ENCODE measurements at places on chromosomes 5 and 9.

DNA sequence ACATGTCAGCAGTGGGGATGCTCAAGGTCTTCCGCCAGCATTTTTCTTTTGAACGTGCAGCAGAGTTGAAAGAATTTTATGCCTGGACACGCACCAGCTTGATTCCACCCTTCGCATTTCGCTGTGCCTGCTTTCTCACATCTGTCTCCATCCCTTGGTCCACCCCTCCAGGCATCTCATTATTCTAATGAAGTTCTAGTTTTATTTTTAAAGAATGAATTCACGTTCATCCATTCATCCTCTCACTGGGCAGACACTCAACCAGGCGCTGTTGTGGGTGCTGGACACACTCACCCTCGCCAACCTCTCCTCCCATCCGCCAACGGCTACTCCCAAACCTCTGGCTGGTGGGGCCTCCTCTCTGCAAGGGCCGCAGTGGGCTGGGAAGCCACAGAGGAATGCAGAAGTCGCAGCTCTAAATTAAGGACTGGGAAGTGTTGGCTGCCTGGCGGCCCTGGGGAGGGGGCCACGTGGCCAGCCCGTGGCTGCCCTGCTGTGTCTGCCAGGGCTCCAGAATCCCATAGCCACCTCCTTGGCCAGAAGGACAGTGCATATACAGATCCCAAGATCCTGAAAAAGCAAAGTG is 6.7 kb downstream of the SUSD3 start:
- no peak for DNase-seq

- no peak for DNase-seq
These were observed 63.3 kb upstream of the ZFR start for GRCh38 chr5:32507738-32508434.

- DNase-seq, result no peak
These were observed 337.6 kb downstream of the FGF10 start for GRCh38 chr5:44051591-44051990.

DNA sequence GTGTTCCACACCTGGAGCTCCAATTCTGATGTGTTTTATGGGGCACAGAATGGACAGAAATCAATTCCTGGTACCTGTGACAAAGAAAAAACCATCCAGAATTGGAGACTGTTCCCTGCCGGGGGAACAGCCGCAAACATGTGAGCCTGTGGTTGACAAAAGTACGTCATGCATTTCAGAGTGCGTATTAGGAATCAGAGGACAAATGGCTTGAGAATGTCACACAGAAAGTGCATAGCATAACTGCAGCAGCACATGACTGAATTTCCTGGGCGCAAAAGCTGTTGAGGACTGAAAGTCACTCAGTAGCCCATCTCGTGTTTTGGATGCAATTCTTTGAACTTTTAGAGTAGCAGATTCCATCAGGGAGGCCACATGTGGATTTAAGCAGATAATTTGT is 85.1 kb downstream of the TRIO start:
- no peak for DNase-seq

DNA sequence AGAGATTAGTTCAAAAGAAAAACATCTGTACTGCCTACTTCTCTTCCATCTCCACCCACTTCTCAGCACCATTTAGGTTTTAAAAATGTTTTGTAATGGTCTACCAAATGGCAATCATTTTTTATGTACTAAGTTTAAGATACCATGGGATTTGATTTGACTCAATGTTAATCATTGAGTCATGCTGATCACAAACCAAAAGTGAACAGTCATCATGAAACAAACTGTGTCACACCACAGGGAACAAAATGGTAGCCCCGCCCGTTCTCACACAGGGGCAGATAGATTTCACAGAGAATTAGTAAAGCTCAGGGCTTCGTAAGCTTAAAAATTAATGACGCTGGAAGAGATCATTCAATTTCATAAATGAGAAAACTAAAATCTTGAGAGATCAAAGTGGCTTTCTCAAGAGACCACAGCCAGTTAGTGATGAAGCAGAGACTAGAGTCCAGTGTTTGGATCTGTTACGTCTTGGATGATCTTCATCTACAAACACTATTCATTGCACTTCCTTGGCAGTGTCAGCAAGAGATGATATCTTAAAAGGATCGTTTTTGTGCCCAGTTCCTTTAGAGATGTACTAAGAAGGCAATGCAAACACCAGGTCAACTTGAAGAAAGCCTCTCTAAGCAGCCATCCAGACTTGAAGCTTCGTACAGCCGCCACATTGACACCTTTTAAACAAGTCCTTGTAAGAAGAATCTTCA is 33.9 kb upstream of the TRIO start:
- DNase-seq, result peak; percentile 66

DNA sequence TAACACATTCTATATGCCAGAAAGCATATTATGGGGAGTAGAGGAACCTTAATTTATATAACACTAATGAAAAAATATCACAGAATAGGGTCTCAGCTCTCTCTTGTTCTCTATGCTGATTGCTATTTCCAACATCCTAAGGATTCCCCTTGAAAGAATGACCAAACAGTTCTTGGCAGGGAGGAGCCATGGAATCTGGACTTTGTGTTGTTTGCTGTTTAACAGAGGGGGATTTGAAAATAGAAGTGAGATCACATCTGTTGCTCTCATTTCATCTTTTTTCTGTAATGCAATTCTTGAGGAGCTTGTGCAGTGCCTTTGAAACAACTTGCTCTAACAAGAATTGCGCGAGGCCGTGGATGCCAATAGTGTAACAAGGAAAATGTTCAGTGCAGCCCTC is 755.3 kb downstream of the TLE1 start:
- no peak for DNase-seq

DNA sequence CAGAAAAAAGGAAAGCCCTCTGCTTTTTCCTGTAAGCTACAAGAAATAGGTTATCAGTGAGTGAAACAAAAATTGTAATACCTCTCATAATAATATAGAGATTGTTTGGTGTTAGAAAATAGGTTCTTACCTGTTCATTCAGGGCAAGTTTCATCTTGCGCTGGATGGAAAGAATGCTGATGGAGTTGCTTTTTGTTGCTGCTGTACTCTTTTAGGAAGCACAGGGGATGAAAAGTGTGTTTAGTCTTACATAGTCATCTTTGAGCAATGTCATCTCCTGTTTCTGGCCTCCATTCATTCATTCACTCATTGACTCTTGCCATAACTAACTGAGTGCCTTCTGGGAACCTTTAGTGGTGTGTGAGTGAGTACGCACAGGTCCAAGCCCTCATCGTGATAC is 6.4 kb downstream of the ENTREP1 start:
- DNase-seq, result no peak

- no peak for DNase-seq
These were observed 54.4 kb upstream of the TRAF1 start for GRCh38 chr9:120980951-120981350.

DNA sequence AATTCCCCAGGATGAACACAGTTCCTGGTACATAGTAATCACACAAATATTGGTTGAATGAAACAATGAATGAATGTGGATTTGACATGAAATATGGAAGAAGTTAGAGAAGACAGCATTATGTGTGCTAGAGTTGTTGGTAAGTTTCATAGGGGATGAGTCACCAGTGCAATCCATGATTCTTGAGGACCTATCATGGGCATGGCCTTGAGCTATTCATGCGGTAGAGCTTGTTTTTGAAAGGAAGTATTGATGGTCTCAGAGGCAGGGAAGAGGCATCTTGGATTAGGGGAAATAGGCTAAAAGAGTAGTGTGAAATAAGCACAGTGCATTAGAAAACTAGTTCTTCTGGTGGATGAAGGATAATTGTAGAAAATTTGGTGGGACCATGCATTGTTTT is 22.1 kb downstream of the SPATA31D1 start:
- DNase-seq, result no peak

DNA sequence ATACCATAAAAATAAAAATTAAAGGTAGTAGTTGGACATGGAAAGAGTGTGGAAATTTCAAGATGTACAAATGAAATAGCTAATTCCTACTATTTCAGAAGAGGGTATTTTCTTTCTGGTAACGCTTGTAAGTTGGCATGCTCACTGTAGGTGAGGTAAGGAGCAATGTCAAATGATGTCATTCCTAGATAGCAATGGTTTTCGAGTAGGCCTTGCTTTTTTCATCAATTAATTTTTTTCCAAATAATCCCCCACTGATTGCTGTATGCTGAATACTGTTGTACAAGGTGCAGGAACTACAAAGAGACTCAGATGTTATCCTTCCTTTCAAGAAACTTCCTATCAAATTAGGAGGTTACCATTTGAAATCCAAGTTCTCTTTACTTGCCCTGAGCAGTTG is 928 bp upstream of the SELENOP start:
- no peak for DNase-seq

DNA sequence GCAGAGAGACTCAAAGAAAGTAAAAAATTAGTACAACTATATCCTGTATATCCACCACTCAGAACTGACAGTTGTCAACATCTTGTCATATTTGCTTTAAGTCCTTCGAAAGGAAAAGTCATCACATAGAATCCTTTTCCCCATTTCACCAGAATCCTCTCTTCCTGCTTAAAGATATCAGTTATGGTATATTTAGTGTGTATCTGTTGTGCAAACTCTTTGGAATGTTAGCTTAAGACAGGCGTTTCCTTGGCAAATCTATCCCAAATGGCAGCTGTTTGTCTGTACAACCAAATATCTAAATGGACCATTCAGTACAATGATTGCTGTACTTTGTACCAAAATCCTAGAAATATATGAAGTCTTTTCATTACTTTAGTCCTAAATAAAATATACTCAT is 98.5 kb downstream of the ITGA1 start:
- DNase-seq, result no peak

DNA sequence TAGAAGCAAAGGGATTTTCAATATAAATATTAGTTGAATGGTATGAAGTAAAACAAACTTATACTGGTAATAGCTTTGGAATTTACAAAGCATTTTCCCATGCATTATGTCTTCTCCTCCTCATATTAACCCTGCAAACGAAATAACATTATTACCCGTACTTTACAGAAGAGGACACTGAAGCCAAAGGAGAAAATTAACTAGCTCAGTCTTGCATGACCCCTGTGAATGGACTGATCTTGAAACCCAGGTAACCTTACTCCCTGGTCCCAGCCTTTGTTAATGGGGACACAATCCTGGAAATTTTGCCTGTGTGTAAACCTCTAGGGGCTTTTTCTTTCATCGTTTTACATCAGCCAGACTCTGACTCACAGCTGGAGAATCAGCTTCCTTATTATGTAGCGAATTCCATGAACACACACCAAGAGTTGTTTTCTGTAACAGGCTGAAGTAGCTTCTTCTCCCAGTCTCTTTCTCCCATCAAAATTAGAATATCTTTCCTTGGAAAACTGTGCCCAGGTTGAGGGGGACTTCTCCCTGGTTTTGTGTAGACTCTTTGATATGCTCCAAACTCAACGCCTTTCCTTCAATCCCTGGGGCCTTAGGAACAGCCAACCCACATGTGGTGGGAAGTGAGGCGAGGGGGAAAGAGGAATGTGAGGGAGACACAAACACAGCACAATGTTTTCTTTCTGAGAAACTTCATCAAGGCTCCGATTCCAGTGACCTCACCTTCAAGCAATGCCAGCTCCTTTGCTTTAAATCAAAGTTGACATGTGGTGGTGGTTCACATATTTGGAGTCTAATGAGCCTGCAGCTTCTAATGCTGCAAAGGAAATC is 480.9 kb upstream of the PAPPA start:
- no peak for DNase-seq

DNA sequence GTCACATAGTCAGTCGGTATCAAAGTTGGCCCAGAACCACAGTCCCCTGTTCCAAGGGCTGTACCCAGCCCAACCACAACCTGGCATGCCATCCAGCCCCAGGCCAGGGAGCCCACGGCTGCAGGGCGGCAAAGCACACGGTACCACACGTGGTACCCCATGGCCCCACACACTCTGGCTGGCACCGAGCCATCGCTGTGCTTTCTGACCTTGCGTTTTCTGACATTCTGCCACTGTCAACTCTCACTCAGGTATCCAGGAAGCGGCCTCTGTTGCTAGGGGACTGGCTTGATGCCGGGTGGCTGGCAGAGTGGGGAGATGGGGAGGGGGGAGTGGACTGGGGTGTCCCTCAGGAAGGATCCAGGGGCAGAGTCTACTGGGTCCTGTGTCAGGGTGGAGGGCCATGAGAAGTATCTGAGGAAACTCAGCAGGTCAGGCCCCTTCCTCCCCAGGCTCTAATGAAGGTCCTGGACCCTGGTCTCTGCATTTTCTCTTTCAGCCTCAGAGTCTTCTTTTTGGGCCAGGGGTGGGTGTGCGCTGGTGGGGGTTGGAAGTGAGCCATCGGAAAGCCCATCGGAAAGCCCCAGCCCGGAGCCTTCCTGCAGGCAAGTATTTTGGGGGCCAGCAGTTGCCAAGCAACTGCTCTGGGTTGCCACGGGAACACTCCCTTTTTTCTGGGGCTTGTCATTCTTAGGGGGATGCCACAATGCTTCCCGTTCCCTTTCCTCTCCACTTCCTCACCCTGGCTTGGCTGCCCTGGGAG is 21.0 kb upstream of the RALGDS start:
- DNase-seq, result no peak

- DNase-seq, result no peak
These were observed 1.2 kb downstream of the JMY start for GRCh38 chr5:79236970-79237739.

- no peak for DNase-seq
These were observed 1065.7 kb upstream of the CDH9 start for GRCh38 chr5:28104080-28104479.

DNA sequence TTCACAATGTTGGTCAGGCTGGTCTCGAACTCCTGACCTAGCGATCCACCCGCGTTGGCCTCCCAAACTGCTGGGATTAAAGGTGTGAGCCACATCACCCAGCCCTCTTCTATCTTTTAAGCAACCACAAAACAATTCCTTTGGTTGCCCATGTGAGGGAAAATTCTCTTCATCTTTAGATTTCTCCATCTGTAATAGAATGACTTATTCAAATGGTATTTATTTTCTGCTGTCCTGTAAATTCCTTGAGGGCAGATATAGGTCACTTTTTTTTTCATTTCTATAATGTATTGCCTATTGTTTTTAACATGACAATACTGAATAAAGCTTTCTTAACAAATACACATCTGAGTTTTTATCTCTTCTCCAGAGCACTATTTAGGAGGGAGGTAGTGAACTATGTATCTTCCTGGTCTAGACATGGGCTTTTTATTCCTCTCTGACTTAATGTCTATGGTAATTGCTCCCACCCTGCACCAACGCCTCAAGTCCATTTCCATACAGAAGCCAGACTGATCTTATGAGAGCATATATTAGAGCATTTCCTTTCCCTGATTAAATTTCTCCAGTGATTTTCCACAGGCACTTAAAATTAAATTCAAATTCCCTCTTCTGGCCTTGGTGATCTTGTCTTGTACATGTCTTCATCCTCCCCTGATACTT is 595.6 kb downstream of the CAAP1 start:
- no peak for DNase-seq

GRCh38 chr9:6833518-6834192 is 75.9 kb downstream of the KDM4C start:
- no peak for DNase-seq

- no peak for DNase-seq
These were observed 103.4 kb downstream of the OTULIN start for GRCh38 chr5:14767735-14768507.

All from GM12864 (cell line).